ENCODE measurements at places on chromosomes 2 and 18. TPM values are rescaled to one million over a fixed set of nuclear protein-coding genes. Genes with fewer than 3 reads are reported as not detected.

Gene NEMP2
- polyA plus RNA-seq, result 13.7 TPM

Gene ITGB6
- polyA plus RNA-seq, result 13.9 TPM

Gene ABCG8
- 1.3 TPM for polyA plus RNA-seq

Gene FBXO15
- 4.4 TPM for polyA plus RNA-seq

Gene DSC2
- 39.8 TPM for polyA plus RNA-seq

Gene FKBP7
- 47.8 TPM for polyA plus RNA-seq

Gene ASXL3
- 7.9 TPM for polyA plus RNA-seq

Gene GKN1
- not detected for polyA plus RNA-seq

Gene SLC23A3
- 29.0 TPM for polyA plus RNA-seq

Gene FOSL2
- 27.5 TPM for polyA plus RNA-seq

Gene DSC1
- 1.8 TPM for polyA plus RNA-seq

Gene CD226
- polyA plus RNA-seq, result 2.7 TPM

Gene GAL3ST2
- 0.43 TPM for polyA plus RNA-seq

Gene LRRTM1
- polyA plus RNA-seq, result 29.5 TPM

Gene SNTG2
- 4.1 TPM for polyA plus RNA-seq

Gene EMX1
- 71.3 TPM for polyA plus RNA-seq

Gene ELAC1
- polyA plus RNA-seq, result 16.7 TPM

Gene LHCGR
- polyA plus RNA-seq, result 0.64 TPM

Gene SERPINB13
- not detected for polyA plus RNA-seq

Gene ZBTB7C
- 16.7 TPM for polyA plus RNA-seq

Gene TBR1
- 0.01 TPM for polyA plus RNA-seq

Gene SLC5A7
- 0.76 TPM for polyA plus RNA-seq
